Retina (tissue), 1 donor: ENCODE measurements at places on chromosomes 1 and 21.

DNA sequence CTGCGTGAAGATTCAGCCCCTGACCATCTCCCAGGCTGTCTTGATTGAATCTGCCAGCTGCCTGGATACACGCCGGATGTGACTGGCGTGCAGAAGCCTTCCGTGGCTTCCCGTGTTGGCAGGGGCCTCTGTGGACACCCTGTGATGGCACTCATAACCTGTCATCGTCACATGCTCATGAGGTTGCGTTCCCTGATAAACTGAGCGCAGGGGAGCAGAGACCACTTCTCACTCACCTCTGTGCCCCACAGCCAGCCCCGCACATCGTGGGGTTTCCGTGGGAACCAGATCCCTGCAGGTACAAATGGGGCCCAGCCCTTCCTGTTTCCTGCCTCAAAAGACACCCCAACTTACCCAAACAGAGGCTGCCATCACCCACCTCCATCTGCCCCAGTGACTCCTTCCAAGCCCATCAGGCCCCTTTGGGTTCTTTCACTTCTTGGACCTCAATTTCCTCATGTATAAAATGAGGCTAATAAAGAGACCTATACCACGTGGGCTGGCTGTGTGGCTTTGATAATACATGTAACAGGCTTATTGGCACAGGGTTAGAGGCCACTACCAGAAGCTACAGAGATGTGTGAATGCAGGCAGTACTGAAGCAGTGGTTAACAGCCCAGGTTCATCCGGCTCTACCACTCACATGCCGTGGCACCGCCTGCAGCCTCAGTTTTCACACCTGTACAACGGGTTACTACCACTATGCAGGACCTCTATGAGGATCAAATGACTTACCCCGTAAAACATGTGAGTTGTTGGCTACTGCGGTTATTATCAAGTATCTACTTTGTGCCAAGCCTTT, 23.6 kb downstream of the HTR6 start:
- no peak for DNase-seq

- DNase-seq, result peak; percentile 73
Measured at GRCh38 chr1:155166471-155167165, 6.5 kb downstream of the KRTCAP2 start.

GRCh38 chr21:37675202-37675801, 241.0 kb downstream of the KCNJ6 start:
- DNase-seq, result peak; percentile 88

DNA sequence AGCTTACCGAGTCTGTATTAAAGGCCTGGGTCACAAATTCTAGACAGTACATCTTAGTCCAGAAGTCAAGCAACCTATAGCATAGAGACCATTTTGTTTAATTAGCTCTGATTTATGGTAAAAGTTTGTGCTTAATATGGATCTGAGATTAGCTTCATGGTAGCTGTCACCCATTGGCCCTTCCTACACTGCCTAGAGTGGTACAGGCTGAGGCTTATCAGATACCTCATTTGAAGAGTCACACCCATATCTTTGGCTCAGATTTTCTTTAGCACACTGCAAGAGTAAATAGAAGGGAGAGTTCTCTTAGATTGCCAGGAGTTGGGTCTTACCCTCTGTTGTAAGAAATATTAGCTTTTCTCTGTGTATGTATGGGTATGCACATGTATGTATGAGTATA, 3.6 kb downstream of the AK4 start:
- DNase-seq, result no peak

GRCh38 chr1:152442765-152443164, 28.7 kb upstream of the CRNN start:
- no peak for DNase-seq

DNA sequence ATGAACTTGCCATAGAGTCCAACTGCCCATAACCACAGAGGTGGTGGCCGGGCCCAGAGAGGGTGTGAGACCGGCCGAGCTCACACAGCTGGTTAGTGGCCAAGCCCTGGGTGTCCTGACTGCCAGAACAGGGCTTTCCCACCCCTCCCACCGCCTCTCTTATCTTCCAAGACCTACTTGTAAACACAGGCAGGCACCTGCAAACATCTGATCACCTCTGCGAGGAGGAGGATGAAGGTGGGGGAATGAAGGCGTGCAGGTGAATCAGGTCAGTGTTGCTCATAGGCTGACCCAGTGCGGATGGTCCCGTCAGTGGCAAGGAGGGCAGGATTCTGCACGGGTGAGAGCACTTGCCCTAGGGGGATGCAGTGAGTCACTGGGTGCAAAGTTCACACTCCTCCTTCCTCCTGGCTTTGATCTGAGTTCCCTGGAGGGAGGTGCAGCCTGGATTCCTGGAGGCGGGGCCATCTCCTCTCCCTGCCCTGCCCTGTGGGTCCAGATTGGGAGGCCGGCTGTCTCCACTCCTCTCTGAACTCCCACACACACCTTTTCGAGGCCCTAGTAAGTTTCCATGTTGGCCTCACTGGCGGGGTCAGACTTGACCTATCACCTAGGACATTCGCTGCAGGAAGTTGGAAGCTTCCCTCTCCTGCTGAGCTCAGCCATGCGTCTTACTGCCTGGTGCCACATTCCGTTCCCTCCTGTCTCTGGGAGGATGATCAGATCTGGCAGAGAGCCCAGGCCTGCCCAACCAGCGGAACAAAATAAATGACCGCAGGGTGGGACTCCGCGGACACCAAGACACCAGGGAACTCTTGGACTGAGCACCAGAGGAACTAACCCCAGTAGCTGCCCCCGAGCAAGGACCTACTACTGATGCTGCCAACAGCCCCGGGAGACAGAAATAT, 7.3 kb downstream of the UQCRHL start:
- DNase-seq, result peak; percentile 78

- DNase-seq, result peak; percentile 67
Measured at GRCh38 chr1:245748240-245748639, 593.5 kb downstream of the KIF26B start.

- no peak for DNase-seq
Measured at GRCh38 chr1:160996178-160996577, 24.8 kb downstream of the F11R start.
